ENCODE measurements at places on chromosomes 6 and 20. TPM values are rescaled to one million over a fixed set of nuclear protein-coding genes. Genes with fewer than 3 reads are reported as not detected.

DNA sequence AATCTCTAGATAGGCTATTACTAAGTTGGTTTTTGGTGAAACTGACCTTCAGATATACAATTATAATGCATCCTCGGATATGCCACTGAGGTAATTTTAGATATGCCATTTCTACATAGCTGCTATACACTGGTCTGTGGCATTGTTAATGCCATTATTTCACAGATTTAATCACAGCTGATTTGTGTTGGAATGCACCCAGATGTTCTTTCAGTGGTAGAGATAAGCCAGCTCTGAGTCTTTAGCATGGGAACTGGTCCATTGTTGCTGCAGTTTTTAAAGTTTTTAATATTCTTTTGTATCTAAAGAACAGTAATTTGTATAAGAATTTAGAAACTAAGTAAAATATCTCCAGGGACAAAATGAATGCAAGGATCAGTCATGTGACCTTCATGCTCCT, 6.8 kb downstream of the TMX4 start:
- no peak overlapping the region for H3K4me3 ChIP-seq
- H3K36me3 ChIP-seq, result peaks cover 12% of the 10 kb centered on the region
- peaks cover 4% of the 10 kb centered on the region for H3K4me1 ChIP-seq
- no peaks in the 10 kb centered on the region for H3K27me3 ChIP-seq

DNA sequence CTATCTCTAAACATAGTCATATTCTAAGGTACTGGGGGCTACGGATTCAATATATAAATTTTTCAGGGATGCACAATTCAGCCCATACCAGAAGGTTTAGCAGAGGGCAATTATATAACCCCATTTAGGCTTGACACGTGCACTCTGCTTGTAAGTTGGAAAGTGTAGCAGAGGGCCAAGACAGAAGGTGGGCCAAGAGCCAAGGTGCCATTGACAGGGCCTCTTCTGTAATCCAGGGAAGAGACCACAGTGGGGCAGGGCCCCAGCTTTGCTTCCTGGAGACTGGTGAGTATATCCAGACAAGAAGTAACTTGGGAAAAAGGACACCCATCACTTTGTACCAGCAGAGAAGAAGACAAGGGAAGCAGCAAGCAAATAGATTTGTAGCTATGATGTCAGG, 672.4 kb upstream of the MARCKS start:
- H3K27ac ChIP-seq, result no peak overlapping the region
- H3K36me3 ChIP-seq, result no peaks in the 10 kb centered on the region
- H3K4me1 ChIP-seq, result no peaks in the 10 kb centered on the region
- no peaks in the 10 kb centered on the region for H3K27me3 ChIP-seq
- H3K4me3 ChIP-seq, result no peak overlapping the region

The EMILIN3 gene
- total RNA-seq, result 0.11 TPM

GRCh38 chr6:107820338-107821261, 3.5 kb downstream of the SCML4 start:
- H3K27ac ChIP-seq, result peak overlapping the region; percentile 88
- peak overlapping the region; percentile 74 for H3K4me3 ChIP-seq
- H3K36me3 ChIP-seq, result peaks cover 13% of the 10 kb centered on the region
- peak; percentile 39 for DNase-seq
- H3K27me3 ChIP-seq, result no peaks in the 10 kb centered on the region
- peaks cover 64% of the 10 kb centered on the region for H3K4me1 ChIP-seq

The FRK gene
- not detected for total RNA-seq

DNA sequence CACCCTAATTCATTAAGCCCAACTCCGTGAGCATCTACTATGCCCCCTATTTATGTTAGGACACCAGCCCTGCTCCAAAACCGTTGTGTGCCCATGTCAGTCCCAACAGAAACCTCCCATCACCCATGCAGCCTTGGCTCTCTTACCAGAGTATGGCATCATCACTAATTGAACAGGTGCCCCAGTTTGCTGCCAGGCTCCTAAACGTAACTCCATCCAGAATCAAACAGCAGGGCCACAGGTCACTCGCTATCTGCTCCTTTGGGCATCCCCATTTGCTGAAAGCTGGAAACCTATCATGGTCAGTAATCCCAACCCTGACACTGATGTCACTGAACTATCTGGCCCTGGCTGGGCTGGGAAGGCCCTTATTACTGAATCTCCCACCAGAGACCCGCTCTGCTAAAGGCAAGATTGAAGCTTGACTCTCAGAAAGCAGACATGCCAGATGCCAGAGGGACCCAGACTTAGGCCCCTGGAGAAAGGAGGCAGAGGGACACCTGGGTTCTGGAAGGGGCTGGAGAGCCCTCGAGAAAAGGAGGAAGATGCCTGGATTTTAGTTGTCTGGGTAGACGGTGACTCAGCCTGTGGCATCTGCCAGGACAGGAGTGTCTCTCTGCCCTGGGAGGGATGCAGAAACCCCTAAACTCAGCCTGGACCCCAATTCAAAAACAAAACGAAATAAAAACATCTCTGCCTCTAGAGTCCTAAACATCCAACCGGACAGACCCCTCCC, 14.0 kb downstream of the MUCL3 start:
- H3K36me3 ChIP-seq, result no peaks in the 10 kb centered on the region
- no peak overlapping the region for H3K27ac ChIP-seq
- H3K4me3 ChIP-seq, result peak overlapping the region; percentile 66

GRCh38 chr20:4065391-4065844, 50.1 kb upstream of the RNF24 start:
- H3K4me1 ChIP-seq, result peaks cover 4% of the 10 kb centered on the region
- DNase-seq, result no peak
- no peaks in the 10 kb centered on the region for H3K36me3 ChIP-seq
- H3K4me3 ChIP-seq, result no peak overlapping the region
- H3K27ac ChIP-seq, result no peak overlapping the region

The CYP24A1 gene
- 1.0 TPM for total RNA-seq

DNA sequence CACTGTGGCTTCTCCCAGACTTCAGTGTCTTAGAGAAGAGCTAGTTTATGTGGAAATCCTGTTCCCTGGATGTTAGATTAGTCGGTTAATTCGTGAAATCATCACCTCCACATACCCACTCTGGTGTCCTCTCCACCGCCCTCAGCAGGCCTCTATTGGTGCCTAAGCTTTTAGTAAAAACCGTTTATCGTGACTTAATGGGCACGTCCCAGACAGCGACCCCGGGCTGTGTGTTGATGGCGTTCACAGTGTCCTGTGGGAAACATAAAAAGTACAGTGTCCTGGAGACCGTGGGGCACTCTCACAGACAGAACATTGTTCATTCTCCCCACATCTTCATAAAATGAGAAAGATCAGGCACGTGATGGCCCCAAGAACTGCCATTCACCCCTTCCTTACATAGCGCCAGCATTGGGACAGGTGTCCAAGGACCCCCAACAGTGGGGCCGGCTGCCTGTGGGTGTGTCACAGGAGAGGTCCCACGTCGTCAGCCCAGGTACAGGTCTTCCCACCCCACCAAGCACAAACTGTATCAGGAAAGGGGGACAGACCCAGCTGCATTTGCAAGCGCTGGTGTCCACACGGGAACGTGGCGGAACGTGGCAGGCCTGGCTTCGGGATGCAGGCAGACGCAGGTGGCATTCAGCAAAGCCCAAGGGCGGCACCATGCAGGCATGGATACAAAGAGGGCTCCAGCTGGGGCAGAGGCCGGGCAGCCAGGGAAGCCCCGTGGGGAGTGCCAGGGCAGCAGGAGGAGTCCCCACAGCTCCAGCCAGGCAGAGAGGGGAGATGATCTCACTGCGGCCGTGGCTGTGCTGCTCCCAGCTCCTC, 237.7 kb downstream of the DLL1 start:
- H3K4me3 ChIP-seq, result no peak overlapping the region
- DNase-seq, result no peak
- no peaks in the 10 kb centered on the region for H3K27me3 ChIP-seq
- peaks cover 8% of the 10 kb centered on the region for H3K4me1 ChIP-seq

The XKR7 gene
- not detected for total RNA-seq

DNA sequence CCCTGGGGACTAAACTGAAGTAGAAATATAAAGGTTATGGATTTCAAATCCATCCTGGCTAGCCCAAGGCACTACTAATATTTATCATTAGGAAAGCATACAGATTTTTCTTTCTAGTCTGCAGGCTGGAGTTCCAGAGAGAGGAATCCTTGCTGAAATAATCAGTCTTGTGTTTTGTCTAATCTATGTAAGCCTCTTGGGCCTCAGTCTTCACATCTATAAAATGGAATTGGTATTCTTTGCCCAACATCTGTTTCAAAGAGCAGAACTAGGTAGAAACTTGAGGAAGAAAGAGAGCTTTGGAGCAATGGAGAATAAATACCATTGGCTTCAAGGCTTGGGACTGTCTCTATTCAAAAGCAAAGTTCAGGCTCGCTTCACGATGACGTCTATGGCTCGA, 212.0 kb downstream of the ZMYND8 start:
- no peaks in the 10 kb centered on the region for H3K4me1 ChIP-seq
- H3K27ac ChIP-seq, result no peak overlapping the region
- no peak overlapping the region for H3K4me3 ChIP-seq
- H3K36me3 ChIP-seq, result no peaks in the 10 kb centered on the region
- no peaks in the 10 kb centered on the region for H3K27me3 ChIP-seq

- H3K27me3 ChIP-seq, result no peaks in the 10 kb centered on the region
- H3K4me3 ChIP-seq, result no peak overlapping the region
- no peaks in the 10 kb centered on the region for H3K4me1 ChIP-seq
- H3K36me3 ChIP-seq, result no peaks in the 10 kb centered on the region
- no peak overlapping the region for H3K27ac ChIP-seq
These were observed 35.1 kb downstream of the CST9L start for GRCh38 chr20:23533161-23533560.

The TOX2 gene
- 3.9 TPM for total RNA-seq

- peak overlapping the region; percentile 88 for H3K27ac ChIP-seq
- H3K4me3 ChIP-seq, result peak overlapping the region; percentile 91
- no peak for DNase-seq
- H3K27me3 ChIP-seq, result no peaks in the 10 kb centered on the region
- no peaks in the 10 kb centered on the region for H3K36me3 ChIP-seq
- peaks cover 52% of the 10 kb centered on the region for H3K4me1 ChIP-seq
These were observed 2.1 kb downstream of the C20orf144 start for GRCh38 chr20:33664085-33664761.

DNA sequence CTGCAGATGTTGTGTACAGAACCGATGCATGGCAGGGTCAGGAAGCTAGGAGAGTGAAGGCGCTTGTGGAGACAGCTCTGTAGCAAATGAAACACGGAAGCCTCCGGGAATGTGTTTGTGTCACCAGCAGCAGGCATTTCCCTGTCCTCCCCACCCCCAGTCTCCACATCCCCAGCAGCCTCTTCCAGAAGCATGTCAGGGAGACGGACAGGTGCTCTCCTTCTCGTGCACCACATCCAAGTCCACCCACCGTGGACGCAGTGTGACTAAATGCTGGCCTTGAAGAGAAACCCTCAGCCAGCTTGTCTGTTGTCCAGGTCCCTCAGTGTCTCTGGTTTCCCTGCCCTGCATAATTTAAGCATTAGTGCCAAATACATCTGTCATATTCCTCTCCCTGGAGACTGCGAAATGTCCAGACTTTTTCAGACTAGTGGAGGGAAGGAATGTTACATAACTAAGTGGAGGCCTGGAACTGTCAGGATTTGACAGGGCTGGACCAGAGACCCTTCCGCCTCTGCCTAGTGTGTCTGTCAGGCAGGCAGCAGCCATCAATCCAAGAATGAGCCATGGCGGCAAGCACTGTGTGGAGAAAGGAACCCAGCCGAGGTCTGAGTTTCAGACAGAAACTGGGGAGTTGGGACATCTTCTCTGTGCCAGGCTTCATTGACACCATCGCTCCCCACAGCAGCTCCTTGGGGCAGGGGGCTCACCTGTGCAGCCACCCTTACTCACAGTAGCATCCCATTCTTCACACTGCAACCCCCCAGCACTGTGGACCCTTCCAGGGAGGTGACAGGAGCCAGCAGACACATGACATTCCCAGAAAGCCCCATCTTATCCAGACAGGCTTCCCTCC, 26.6 kb upstream of the PI16 start:
- H3K4me3 ChIP-seq, result no peak overlapping the region
- peaks cover 29% of the 10 kb centered on the region for H3K36me3 ChIP-seq
- H3K27ac ChIP-seq, result no peak overlapping the region

GRCh38 chr20:33740189-33740588, 8.4 kb downstream of the ZNF341 start:
- DNase-seq, result no peak
- H3K36me3 ChIP-seq, result no peaks in the 10 kb centered on the region

GRCh38 chr20:19605786-19606485, 152.1 kb upstream of the RIN2 start:
- no peaks in the 10 kb centered on the region for H3K36me3 ChIP-seq
- no peak overlapping the region for H3K4me3 ChIP-seq
- no peak overlapping the region for H3K27ac ChIP-seq
- no peaks in the 10 kb centered on the region for H3K4me1 ChIP-seq

DNA sequence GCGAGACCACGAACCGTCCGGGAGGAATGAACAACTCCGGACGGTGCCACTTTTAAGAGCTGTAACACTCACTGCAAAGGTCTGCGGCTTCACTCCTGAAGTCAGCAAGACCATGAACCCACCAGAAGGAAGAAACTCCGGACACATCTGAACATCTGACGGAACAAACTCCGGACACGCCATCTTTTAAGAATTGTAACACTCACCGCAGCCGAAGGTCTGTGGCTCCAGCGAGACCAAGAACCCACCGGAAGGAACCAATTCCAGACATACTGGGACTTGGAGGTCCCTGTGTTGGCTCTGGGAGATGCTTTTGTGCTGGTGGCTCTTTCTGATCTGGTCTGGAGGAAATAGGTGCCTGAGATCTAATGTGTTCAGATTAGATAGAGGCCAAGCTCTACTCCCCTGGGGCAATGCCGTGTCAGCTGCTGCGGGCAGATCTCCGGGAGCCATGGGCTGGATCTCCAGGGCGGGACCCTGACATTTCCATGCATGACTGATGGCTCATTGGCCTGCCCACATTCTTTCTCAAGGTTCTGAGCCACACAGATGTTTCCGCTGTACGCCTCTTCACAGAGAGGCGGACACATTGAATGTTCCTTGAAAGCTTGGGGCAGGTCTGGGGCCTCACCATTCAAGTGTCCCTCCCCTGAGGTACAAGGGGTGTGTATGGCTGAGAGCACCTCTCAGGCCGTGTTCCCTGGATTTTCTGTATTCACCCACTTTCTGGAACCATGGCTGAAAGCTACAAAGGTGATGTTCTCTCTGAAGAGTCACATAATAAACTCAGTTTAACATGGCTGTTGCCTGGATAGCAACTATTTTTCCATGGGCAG, 29.3 kb downstream of the GMPR start:
- no peak overlapping the region for H3K4me3 ChIP-seq
- no peaks in the 10 kb centered on the region for H3K4me1 ChIP-seq
- no peaks in the 10 kb centered on the region for H3K27me3 ChIP-seq
- no peaks in the 10 kb centered on the region for H3K36me3 ChIP-seq

- DNase-seq, result no peak
- H3K27ac ChIP-seq, result no peak overlapping the region
- H3K4me3 ChIP-seq, result no peak overlapping the region
- H3K4me1 ChIP-seq, result no peaks in the 10 kb centered on the region
- no peaks in the 10 kb centered on the region for H3K27me3 ChIP-seq
- H3K36me3 ChIP-seq, result no peaks in the 10 kb centered on the region
These were observed 655.0 kb downstream of the QKI start for GRCh38 chr6:164069350-164069990.

DNA sequence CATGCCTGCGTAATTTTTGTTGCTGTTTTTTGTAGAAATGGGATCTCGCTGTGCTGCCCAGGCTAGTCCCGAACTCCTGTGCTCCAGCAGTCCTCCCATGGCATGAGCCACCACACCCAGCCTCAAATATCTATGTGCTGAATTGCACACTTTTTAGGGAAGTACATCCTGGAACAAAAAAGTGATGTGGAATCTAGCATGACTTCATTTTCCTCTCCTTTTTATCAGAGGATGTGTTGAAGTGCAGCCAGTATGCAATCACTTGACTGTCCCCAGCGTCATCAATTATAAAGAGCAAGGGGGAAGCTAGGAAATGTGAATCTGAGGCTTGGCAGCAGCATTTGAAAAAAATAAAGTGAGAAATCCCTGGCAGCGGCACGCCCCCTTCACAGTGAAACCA, 6.4 kb upstream of the EXOC2 start:
- H3K4me3 ChIP-seq, result no peak overlapping the region
- no peaks in the 10 kb centered on the region for H3K36me3 ChIP-seq
- H3K27ac ChIP-seq, result no peak overlapping the region
- DNase-seq, result no peak
- H3K27me3 ChIP-seq, result no peaks in the 10 kb centered on the region
- H3K4me1 ChIP-seq, result no peaks in the 10 kb centered on the region

Data from CD4-positive, alpha-beta T cell (primary cell).